Fibroblast of villous mesenchyme (primary cell): ENCODE measurements at places on chromosomes 7 and 10. TPM values are rescaled to one million over a fixed set of nuclear protein-coding genes. Genes with fewer than 3 reads are reported as not detected.

DNA sequence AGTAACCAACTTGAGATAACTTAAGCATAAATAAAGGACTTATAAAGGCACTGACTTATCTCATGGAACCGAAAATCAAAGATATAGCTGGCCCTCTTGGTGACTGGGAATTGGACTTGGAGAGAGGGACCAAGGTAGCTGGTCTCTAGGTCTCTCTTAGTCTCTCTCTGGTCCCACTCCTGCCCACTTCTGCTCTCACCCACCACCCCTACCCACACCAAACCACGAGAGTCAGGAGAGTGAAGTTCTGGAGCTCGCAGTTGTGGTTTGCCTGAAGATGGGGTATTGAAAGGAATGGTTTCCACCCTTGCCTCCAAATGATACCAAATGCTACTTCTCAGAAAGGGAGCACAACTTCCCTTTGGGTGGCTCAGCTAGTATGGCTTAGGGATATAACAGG lies 216.3 kb downstream of the LRMDA start:
- DNase-seq: no peak

DNA sequence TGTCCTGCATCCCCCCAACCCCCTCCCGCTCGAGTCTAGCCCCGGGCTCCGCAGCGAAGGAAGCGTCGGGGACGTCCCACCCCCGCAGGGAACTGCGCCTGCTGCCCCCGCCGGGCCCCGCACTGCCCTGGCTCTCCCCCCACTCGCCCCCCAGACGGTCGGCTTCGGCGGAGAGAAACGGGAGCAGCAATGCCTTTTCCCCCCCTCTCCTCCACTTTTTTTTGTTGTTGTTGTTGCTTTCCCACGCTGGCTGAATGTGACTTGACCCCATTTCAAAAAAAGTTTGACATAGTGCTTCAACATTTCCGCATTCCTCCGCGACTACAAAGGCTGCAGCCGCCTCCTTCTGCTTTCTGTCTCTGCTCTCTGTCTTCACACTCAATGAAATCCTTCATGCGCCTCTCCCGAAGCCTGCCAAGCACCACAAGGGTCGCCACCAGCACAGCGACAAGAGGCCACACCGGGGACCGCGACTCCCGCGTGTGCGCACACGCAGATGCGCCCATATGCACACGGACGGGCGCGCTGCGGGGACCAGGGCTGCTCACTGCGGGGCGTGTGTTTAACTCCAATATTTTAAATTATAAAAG lies 1.0 kb downstream of the CDK6 start:
- DNase-seq: peak; percentile 77

- peak; percentile 96 for DNase-seq
Measured at GRCh38 chr7:81618396-81619014, 151.3 kb downstream of the HGF start.

DNA sequence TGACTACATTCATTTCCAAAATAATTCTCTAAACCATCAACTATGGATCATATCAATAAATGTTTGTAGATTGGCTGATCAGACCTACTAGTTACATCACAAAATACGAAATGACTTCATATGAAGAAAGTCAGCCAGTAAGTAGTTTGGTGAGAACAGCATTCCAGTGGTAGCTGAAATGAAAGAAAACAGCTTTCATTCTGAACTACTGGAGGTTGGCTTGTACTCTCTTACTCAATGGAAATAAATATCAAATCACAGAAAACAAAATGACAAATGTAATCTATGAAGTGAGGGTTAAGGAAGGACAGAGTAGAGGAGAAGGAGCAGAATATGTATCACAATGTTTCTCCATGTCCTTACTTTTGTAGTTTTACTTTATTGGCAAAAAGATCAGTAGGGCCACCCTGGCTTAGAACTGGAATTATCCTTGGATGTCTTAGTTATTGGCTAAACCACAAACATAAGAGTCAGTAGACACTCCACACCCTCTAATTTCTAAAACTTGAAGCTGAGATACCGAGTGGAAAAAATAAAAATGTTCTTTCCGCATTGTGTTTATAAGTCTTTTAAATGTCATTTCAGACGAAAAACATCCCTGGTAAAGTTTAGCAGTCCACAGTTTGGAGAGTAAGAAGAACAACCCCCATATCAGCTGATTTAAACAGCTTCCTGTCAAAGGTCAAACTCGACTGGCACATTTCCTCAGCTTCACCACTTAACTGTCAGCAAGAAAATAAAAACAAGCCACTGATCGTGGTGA lies 74.0 kb upstream of the DGKI start:
- DNase-seq: peak; percentile 93

GRCh38 chr7:121473645-121474300 lies 77.7 kb upstream of the FAM3C start:
- DNase-seq: no peak

GRCh38 chr7:92517631-92518030 lies 10.7 kb downstream of the PEX1 start:
- peak; percentile 3 for DNase-seq

DNA sequence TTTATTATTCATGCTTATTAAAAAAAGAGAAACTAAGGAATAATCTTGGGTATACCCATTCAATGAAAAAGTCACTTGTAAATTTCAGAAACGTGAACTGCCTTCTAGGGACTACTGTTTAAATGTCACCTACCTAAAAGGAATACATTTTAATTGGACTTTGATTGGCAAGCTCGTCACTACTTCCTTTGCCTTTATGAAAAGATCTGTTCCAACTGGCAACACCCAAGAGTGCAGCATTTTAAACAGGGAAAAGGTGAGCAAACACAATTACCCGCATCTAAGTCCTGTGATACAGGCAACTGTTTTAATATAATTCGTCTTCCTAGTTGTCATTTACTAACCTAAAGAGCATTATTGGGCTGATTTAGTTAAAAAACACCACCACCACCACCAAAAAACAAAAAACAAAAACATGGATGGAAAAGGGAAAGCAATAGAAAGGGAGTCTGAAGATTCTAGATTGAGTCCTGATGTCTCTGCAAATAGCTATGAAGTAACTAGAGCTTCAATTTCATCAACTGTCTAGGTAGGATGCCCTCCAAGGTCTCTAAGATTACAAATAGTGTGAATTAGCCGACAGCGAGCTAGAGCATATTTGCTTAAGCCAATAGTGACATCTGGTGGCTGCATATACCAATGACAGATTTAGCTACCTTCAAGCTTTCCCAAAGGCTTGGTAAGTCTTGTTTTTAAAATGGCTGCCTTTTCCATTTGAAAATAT lies 33.8 kb upstream of the ICA1 start:
- peak; percentile 81 for DNase-seq

SPDYE16 gene
- not detected in 2 replicates for total RNA-seq

TMEM140 gene
- total RNA-seq: 3.5 and 5.2 TPM in 2 replicates

OR2AE1 gene
- total RNA-seq: 0.32 TPM in 1 of 2 replicates, not detected in the other

PAPOLB gene
- under 0.01 TPM in 1 of 2 replicates, not detected in the other for total RNA-seq

DMBT1 gene
- total RNA-seq: under 0.01 TPM in 1 of 2 replicates, not detected in the other

DRGX gene
- total RNA-seq: not detected in 2 replicates

ARF5 gene
- 75.6 and 83.1 TPM in 2 replicates for total RNA-seq

FLNC gene
- 185 and 202 TPM in 2 replicates for total RNA-seq
